ENCODE measurements at places on chromosomes 6 and 20.

DNA sequence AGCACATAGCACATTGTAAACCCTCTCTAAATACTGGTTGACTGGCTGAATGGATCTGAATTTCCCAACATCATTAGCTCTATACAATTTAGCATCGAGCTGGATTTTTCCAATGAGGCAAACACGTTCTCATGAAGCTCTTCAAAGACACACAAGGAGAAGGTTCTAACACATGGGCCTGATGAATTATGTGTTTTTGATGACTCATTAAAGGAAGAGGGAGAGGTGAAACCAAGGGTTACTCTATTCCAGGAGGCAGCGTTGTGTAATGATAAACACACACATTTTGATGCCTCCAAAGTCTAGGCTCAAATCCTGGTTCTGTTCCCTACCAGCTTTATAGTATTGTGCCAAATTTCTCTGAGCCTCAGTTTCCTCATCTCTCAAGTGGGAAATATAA is 84.3 kb downstream of the PFDN4 start:
- DNase-seq, result no peak

DNA sequence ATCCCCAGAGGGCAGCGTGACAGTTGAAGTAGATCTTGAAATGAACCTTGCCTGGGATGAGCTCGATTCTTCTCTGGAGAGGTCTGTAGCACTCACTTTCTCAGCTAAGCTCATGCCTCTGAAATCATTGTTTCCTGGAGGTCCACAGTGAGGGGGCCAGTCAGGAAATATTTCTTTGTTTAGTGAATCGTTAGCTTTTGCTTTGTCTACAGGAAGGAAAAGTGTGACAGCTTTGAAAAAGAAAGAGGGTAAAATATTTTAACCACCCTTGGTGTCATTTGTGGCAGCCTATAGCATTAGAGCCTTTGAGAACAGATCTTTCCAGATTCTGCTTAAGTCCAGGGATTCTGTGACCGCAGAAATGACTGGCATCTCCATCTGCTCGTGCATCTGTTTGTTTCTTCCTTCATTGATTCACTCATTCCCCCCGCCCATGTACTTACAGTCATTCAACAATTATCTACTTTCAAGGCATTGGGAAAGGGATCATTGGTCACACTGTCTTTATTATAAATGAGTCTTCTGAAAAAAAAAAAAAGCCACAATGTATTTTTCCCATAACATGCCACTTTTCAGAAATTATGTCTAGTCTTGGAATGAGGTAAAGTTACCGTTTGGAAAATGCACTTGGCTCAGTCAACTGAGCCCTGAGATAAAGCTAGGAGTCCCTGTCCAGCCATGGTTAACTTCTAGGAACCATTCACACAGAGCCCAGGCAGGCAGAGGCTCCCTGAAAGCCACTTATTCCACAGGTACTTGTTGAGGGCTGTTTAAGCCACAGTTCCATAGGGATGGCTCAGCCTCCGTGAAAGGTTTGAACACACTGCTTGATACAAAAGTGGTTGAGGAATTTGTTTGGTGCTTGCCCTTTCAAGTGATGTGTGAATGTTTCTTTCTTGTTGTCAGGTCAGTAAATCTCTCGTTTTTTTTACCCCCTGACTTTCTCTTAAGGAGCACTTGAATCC is 86.0 kb downstream of the TIAM2 start:
- no peak for DNase-seq

DNA sequence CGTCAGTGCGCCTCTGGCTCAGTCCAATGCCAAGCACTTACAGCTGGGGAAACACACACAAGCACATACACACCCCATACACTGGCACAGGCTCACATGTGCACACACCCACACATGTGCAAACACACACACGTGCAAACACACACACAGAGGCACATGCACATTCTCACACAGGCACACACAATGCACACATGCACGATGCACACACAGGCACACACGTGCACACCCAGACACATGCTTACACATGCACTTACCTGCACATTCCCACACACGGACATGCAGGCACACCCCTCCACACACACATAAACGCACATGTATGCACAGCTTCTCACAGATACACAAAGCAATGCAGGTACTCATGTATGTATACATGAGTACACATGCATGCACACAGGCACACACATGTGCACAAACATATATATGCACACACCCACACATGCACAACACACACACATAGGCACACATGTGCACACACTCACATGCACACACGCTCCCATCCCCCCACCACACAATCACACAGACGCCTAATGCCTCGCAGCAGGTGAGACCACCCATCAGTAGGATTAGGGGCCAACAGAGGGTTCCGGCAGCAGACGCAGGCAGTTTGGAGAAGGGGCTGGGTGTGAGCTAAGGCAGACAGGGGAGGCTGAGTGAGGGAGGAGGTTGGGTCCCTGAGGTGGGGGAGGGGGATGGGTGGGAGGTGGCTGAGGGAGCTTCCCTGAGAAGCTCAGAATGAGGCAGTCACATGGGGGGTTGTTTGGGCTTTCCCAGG is 71.2 kb upstream of the SLCO4A1 start:
- DNase-seq, result no peak

DNA sequence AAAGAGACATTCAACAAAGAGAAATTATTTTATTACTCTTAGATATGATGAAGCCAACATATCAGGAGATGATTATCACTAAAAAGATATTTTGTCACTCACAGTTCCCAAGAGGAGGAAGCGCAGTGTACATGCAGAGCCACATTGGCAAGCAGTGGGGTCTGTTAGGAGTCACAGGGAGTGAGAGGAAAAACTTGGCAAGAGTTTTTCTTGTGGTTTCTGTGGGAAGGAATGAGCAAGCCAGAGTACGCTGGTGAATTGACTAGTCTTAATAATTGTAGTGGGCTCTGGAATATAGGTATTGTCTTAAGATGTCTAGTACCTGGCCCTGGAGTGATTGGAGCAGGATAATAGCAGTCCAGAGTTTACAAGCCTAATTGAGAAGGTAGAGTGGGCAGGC is 1095.2 kb downstream of the GRIK2 start:
- no peak for DNase-seq

GRCh38 chr6:159013229-159013628 is 13.2 kb upstream of the RSPH3 start:
- DNase-seq, result no peak

GRCh38 chr6:84763886-84764331 is 489 bp downstream of the TBX18 start:
- no peak for DNase-seq

- no peak for DNase-seq
Measured at GRCh38 chr6:113347436-113347835, 509.7 kb upstream of the MARCKS start.

DNA sequence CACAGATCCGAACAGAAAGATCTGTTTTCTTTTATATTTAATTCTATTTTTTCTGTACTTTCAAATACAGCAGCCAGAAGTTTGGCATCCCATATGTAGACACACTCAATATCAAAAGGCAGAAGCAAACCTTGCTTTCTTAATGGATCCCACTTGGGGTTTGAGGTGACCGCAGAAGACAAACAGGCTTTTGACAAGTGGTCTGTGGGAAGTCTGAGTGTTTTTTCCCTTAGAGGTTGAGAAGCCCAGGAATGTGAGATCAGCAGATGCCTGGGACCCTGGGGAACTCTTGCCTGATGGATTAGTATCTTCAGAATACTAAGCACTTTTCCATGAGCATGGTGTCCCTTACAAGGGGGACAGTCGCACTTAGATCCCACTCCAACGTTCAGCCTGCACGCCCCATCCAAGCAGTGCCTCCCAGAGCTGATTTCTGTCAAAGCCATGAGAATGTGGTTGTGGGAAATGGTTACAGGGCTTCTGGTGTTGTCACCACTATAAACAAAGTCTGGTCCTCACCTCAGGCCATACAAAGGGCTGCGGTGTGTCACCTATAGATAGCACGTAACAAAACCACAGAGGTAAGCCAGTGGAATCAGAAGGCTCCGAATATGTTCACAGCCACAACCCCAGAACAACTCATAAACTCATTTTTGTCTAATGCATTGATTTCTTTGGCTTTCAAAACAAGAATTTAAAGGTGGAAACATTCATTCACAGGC is 12.7 kb downstream of the IL17F start:
- no peak for DNase-seq

DNA sequence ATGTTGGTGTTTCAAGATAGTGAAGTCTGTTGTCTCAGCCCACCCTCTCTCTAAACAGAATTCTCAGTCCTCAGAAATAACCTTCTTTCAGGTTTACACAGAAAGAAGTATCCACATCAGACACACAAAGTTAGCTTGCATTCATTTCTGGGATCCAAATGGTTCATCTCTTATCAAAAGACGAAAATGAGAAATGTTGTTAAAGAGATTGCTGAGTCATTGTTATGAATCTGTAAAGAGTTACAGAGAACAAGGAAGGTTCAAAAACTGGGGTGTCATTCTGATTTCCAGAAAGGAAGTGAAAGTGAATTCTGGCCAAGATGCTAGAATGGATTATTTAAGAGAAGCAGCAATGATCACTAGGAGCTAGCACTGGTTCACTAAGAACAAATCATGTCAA is 90.5 kb upstream of the ATXN1 start:
- DNase-seq, result no peak

DNA sequence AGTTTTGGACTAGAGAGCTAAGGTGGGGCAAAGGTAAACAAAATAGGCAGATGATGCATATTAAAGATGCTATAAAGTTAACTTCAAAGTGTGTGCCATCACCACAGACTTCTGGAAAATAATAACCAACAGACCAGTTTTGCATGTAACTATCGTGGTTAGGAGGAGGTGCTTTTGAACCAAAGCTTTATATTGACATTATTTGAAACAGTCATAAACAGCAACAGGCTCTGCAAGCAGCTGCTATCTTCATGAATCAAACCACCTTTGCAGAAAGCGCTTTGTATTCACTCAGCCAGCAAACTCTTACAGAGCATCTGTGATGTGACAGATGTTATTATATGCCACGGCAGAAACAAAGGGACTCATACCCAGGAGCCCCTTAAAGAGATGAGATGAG is 81.9 kb downstream of the CRYBG1 start:
- no peak for DNase-seq

DNA sequence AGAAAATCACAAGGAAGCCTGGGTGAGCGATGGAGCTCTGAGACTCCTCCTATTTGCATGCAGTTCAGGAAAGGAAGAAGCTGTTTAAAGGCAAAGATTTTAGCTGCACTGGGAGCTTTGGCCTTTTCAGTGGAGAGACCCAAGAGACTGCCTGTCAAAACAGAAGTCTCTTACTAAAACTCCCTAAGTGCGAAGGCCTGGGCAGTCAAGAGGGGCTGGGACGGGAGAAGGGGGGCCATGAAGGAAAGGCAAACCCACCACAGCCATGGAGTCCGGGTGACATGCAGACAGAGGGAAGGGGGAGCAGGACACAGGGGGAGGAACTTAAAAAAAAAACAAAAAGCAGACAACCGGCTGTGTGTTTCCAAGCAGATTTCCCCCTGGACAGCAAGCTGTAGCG is 537.6 kb upstream of the NOX3 start:
- no peak for DNase-seq

- DNase-seq, result no peak
Measured at GRCh38 chr20:13297147-13297899, 76.2 kb downstream of the ISM1 start.

GRCh38 chr20:37282556-37282955 is 6.9 kb upstream of the MANBAL start:
- DNase-seq, result no peak

GRCh38 chr20:25344634-25345033 is 46.0 kb downstream of the ABHD12 start:
- DNase-seq, result no peak

- DNase-seq, result no peak
Measured at GRCh38 chr20:63884506-63885263, 10.2 kb upstream of the DNAJC5 start.

DNA sequence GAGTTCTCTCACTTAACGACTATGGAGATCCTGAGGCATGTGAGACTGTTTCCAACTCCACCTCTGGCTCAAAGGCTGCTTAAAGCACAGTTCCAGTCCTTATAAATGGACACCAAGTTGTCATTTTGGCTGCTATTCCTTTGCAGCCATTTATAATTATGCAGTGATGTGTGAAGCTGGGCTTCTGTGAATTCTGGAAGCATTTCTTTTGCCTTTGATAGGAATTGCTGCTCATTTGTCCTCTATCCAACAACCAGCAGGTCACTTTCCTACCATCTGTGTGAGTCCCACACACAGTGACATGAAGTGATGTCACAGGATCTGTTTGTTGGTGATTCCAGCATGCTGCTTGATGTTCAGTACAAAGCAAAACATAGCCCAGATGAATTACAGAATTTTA is 28.5 kb upstream of the EFHC1 start:
- DNase-seq, result no peak

DNA sequence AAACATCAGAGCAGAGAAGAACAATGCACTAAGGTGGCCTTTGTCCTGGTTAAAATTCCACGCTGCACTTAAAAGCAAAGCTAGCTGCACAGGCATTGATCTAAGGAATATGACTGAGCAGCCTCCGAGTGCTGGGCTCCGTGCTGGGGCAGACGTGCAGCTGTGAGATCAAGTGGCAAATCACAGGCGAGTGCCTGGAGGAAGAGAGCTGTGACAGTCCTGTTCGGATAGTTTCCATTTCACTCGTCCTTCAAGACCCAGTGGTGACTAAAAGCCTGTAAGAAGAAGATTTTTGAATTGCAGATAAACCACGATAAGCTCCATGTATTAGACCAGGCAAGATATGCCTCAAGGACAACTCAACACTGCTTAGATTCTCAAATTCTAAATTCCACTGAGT is 247.9 kb downstream of the ANKRD60 start:
- DNase-seq, result no peak

- no peak for DNase-seq
Measured at GRCh38 chr20:48594533-48594932, 233.3 kb downstream of the PREX1 start.

DNA sequence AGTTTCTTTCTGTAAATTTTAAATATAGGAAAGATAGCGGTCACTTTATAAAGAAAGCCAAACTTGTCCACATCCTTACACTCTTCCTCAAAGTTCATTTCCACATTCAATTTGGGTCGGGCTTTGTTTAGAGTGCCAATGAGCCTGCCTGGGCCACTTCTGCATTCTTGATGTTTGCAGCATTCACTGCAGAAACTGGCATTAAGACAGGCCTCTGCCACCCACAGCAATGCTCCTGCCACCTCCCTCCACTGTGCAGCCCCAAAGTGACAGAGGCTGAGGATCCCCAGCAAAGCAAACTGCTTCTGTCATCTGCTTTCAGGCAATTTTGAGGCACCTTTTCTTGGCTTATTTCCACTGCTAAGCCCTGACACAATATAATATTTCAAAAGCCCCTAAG is 61.2 kb downstream of the TNFAIP3 start:
- no peak for DNase-seq

DNA sequence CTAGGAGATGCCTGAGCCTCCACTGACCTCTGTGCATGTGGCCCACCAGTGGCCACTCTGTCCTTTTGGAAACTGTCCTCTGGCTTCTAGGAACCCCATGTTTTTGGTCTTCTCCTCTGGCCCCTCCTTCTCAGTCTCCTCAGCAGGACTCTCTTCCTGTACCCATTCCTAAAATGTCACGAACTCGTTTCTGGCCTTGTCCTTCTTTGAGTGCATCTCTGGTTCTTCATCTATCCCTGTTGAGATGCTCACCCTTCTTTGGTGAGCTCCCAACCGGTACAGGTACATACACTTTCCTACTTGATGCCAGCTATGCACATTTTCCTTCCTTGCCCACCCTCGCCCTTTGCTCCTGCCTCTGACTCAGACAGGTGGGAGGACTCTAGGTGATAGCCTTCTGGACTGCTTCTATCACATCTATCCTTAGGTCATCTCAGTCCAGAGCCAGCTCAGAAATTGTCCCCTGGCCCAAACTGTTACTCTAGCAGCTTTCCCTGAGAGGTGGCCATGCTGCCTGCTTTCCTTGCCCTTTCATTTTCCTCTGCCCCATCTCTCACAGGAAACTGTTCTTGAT is 14.8 kb upstream of the NNAT start:
- DNase-seq, result no peak

- no peak for DNase-seq
Measured at GRCh38 chr6:36544228-36544627, 3.1 kb downstream of the STK38 start.
